Stimulated activated CD8-positive, alpha-beta memory T cell treated with anti-CD3 and anti-CD28 coated beads, Interleukin-7, amount 100 ng/mL, for 48 hours (primary cell): ENCODE measurements at places on chromosomes 3 and 15.
A peak's percentile ranks its signal among the peaks of the same experiment; 100 is the strongest.

DNA sequence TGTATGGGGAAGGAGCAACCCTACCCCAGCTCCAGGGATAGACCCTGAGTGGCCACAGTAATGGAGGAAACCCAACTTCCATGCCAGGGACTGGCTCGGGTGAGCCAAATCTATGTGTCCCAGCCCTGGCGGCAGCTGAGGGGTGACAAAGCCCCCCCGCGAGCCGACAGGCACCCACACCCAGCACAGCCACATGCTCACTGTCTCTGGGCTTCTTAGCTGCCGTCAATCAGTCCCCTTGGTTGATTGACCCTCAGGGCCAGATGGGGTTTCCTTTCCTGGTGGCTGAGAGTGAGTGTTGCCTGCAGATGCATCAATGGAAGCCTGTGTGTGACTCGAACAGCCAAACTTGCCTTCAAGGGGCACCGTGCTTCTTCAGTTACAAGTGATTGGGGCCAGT, 2.1 kb upstream of the OCA2 start:
- DNase-seq = no peak

- no peak for DNase-seq
These were observed 87.4 kb upstream of the GSK3B start for GRCh38 chr3:120181632-120182031.

DNA sequence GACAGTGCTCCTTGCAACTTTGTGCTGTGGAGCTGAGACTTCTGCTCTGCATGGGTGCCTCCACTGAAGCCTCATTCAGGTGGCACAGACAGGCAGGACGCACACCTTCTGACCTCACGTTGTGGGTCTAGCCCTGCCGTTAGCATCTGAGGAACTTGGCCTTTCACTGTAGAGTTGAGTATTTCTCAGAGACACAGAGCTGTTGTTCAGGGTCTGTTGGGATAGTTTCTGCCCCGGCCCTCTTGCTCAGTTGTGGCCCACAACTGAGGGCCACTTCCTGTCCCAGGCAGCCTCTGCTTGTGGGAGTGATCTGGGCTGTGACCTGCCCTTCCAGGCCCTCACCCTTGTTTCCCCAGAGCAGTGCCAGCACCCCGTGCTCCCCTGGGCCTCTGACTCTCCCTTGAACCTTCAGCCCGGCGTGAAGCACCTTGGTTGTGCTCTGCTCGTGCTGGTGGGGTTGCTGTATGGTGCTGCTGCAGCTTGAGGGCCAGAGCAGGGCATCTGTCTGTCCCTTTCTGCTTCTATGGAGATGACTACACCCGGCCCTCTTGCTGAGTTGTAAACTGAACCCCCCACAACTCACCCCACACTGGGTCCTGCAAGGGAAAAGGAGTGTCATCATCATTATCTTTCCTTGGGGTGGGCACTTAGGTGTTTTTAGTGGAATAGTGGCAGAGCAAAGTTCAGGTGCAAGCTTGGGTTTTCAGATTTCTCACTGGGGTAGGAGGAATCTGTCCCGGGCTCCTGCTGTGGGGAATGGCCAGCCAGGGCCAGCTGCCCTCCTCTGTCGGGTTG, 11.7 kb downstream of the BAHD1 start:
- no peak for DNase-seq

DNA sequence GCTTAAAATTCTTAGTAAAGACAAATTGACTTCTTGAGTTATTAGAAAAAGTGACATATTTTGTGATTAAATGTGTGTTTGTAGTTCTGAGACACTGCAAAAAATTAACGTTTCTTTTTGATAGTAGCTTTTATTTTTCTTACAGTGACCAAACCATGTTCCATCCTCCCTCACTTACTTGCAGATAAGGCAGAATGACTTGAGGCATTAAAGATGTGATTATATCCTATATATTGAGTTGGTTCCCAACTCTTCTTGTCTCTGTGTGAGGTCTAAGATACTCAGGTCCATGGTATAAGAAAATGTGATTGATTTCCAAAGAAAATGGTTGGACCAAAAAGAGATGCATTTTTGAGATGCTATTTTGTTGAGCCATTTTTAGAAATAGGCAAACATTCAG, 238.3 kb upstream of the NR2F2 start:
- no peak for DNase-seq

DNA sequence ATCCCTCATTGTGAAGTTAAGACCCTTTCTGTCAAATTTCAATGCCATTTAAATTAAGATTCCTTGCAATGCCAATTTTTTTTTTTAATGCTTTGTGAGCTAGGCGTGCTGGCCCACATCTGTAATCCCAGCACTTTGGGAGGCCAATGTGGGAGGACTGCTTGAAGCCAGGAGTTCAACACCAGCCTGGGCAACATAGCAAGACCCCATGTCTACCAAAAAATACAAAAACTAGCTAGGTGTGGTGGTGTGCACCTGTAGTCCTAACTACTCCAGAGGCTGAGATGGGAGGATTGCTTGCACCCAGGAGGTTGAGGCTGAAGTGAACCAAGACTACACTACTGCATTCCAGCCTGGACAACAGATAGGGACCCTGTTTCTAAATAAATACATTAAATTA, 5.6 kb upstream of the SH3BP5 start:
- no peak for DNase-seq

DNA sequence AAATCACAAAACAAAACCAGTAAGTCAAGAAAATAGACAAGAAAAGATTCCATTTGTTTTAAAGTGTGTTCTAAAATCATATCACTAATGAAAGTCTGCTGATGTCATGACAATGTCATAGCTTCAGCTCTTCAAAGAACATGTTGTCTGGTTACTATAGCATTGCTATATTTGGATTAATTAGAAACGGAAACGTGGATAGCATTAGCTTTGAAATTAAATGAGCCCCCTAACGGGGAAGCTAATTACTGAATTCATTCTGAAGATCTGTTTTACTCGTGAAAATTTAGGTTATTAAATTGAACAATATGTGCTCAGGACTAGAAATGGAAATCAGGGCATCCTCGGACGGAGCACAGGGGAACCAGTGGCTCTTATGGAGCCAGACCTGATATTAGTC, 316.7 kb upstream of the AGTR1 start:
- DNase-seq = no peak

DNA sequence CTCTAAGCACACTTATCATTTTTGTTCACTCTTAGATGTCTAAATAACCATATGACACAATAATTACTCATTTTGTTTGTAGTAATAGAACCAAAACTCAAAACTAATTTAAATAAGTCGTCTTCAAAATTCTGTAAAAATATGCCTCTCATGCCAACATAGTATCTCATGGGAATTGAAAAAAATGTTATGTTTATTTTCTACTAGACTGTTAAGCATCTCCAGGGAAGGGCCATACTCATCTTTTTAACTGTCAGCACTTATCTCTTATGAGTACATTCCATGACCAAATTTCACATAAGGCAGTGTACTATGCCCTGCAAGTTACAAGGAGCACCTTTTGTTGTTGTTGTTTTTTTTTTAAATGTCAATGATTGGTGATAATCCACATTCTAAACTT, 18.3 kb upstream of the USF3 start:
- DNase-seq = no peak

DNA sequence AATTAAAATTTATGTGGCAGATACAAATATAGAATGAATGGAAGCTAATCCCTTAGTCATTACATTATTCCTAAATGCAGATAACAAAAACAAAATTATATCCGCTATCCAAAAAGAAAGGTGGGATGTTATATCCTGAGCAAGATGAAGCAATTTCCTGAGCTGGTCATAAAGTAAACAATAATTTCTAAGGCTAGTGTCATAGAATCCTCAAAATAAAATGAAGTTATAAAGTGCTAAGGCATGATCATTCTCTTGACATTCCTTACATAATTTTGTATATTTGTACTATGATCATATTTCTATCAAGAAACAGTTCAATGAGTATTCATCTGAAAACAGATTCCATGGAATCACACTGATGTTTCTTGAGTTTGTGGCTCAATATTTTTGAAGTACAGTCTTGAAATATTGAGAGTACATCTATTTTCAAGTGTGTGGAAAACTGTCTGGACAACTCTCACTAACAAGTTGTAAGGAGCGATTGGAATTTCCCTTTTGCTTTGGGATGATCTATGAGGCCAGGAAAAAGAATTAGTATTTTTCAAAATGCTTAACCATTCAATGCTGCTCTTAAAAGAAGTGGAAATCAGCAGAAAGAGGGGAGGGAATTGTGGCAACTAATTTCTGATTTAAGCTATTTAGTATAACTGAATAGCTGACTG, 92.4 kb downstream of the ABI3BP start:
- no peak for DNase-seq

GRCh38 chr3:194374935-194375334, 5.4 kb upstream of the LRRC15 start:
- no peak for DNase-seq

DNA sequence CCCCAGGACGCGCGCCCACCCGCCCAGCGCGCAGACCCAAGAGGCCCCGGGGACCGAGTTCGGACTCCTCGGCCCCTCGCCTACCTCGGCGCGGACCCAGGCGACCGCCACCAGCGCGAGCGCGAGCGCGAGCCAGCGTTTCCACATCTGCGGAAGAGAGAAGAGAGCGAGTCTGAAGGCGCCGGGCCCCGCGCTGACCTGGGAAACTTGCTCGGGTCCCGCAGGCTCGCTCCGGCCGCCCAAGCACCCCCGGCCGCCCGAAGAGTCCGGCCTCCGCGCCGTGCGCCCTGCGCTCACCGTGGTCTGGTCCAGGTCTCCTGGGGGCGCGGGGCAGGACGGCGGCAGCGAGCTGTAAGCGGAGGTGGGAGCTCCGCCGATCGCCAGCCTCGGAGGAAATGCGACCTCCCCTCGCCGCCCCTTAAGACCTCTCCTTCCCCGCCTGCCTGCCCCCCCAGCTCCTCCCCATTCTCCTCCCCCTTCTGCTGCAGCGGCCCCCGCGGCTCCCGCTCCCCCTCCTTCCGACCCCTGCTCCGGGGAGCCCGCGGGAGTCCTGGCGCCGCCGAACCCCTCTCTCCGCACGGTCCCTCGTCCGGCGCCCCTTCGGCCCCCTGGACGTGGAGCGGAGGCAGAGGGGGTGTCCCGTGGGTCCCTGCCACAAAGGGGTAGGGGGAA, at the start of gene FSTL1:
Gene FSTL1 (minus strand): TSS at position 393 of the 672 bp plus-strand sequence. CDS start 246 bp downstream, at position 147.
- DNase-seq = no peak

- no peak for DNase-seq
These were observed 128.8 kb upstream of the IL12A start for GRCh38 chr3:159859836-159860235.

DNA sequence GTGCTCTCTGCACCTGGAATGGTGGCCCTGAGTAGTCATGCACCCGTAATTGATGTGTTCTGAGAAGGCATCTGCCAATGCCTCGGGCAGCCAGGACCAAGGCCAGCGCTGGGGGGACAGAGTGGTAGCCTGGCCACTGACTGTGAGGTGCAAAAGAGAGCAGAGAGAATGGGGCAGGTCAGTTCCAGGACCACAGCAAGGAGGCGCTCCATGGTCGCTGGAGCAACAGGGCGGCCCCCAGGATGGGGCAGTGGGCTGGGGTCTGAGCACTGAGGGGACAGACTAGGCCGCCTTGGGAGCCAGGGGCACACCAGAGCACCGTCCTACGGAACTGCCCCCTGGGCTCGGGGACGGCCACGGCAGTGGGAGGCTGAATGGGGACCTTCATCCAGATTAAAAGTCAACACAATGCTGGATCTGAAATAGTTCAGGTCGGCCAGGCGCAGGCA, 48.3 kb upstream of the IQSEC1 start:
- no peak for DNase-seq

DNA sequence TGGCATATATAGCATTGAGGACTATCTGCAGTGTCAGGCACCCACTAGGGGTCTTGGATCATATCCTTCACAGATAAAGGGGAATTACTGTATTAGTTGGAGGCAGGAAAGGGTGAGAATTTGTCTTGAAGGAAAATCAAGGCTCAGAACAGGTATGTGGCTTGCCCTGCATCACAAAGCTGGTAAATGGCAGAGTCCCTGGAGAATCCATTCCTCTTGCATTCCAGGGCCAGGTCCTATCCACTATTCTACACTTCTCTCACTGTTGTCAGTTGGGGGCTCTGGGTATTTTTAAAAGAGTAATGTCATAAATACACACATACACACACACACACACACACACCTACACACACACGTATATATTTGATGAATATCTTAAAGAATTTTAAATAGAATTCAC, 19.8 kb upstream of the FGF12 start:
- DNase-seq = no peak

- no peak for DNase-seq
These were observed 133.2 kb upstream of the LRTM1 start for GRCh38 chr3:55060896-55061719.

DNA sequence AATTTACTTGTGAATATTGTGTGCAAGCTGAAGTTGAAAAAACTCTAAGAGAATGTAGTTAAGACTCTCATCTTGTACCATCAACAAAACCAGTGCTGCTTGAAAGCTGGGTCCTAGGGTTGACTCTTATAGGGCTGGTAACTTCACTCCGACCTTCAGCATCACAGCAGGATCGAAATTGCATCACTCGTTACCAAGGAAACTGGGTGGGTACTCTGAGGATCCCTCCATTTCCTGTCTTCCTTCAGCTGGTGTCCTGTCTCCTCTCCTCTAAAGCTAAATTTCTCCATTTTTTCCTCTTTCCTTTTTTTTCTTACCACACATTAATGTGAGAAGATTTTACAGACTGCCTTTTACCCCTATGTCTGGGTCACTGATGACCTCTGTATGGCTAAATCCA, 3.0 kb upstream of the APH1B start:
- DNase-seq = no peak

- peak; percentile 57 for DNase-seq
These were observed 1.5 kb downstream of the MSL2 start for GRCh38 chr3:136194409-136195257.

GRCh38 chr15:69629631-69630161, 177.1 kb downstream of the RPLP1 start:
- no peak for DNase-seq

DNA sequence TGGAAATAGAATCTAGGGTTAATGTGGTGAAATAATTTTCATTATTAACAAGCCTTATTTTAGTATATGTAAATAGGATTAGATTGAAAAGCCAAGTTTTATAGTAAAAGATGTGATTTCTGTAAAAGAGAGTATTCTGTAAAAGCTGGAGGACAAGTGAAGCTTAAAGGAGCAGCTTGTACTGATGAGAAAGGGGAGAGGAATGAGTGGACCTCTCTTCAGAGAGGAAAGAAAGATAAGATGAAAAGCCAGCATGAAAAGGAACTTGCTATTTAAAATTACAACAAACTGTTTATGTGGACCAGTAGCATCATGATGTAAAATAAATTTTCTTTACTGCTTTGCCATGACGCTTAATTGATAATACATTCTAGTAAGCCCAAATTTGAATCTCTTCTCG, 18.5 kb downstream of the ALCAM start:
- no peak for DNase-seq
